ENCODE measurements at places on chromosomes 6 and 20.

- no peak overlapping the region for H3K4me3 ChIP-seq
- H3K36me3 ChIP-seq: peaks cover 14% of the 10 kb centered on the region
- no peaks in the 10 kb centered on the region for H3K4me1 ChIP-seq
Measured at GRCh38 chr6:53878808-53879207, 84.0 kb downstream of the LRRC1 start.

- peaks cover 18% of the 10 kb centered on the region for H3K36me3 ChIP-seq
- no peak for DNase-seq
- peaks cover 22% of the 10 kb centered on the region for H3K4me1 ChIP-seq
- H3K27me3 ChIP-seq: no peaks in the 10 kb centered on the region
- H3K4me3 ChIP-seq: peak overlapping the region; percentile 95
Measured at GRCh38 chr6:26124781-26125685, 37.8 kb downstream of the HFE start.

DNA sequence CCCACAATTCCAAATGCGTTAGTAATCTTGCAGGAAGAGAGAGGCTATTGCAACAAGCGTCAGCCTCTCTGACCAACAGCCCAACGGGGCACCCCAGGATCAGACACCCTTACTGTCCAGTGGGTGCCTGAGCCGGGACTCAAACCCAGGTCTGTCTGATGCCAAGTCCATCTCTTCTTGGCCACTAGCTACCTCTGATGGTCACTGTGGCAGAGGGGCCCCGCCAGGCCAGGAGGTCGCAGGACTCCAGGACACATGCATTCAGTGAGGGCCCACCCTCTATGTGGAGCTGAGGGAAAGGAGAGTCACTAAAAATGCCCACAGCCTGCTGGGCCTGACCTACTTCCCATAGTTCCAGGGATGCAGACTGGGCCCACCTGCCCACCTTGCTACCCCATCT is 83.3 kb downstream of the PREX1 start:
- no peak overlapping the region for H3K4me3 ChIP-seq
- H3K27me3 ChIP-seq: peaks cover 8% of the 10 kb centered on the region
- peaks cover 7% of the 10 kb centered on the region for H3K36me3 ChIP-seq
- DNase-seq: no peak
- H3K4me1 ChIP-seq: peaks cover 19% of the 10 kb centered on the region

GRCh38 chr20:4554346-4554745 is 167.4 kb upstream of the PRND start:
- H3K27me3 ChIP-seq: peaks cover 14% of the 10 kb centered on the region
- no peaks in the 10 kb centered on the region for H3K36me3 ChIP-seq
- no peak overlapping the region for H3K27ac ChIP-seq
- no peak overlapping the region for H3K4me3 ChIP-seq
- no peak for DNase-seq

All from type B pancreatic cell (in vitro differentiated cells).